ENCODE measurements at places on chromosomes 11 and 22.

- DNase-seq, result no peak
These were observed 10.4 kb downstream of the SREBF2 start for GRCh38 chr22:41842996-41843970.

- DNase-seq, result no peak
These were observed 494.8 kb downstream of the MN1 start for GRCh38 chr22:27306771-27307170.

GRCh38 chr11:36230779-36231699 is 58.2 kb downstream of the COMMD9 start:
- DNase-seq, result no peak

- no peak for DNase-seq
These were observed 737 bp upstream of the MFRP start for GRCh38 chr11:119347242-119347641.

GRCh38 chr11:131838016-131838415 is 467.6 kb downstream of the NTM start:
- DNase-seq, result no peak
